ENCODE measurements at places on chromosomes 1 and 21. TPM values are rescaled to one million over a fixed set of nuclear protein-coding genes. Genes with fewer than 3 reads are reported as not detected.
A peak's percentile ranks its signal among the peaks of the same experiment; 100 is the strongest.

- peak; percentile 96 for DNase-seq
- no peak overlapping the region for H3K27ac ChIP-seq
- no peaks in the 10 kb centered on the region for H3K36me3 ChIP-seq
- no peak overlapping the region for H3K4me3 ChIP-seq
- no peaks in the 10 kb centered on the region for H3K27me3 ChIP-seq
These were observed 52.4 kb downstream of the CHD5 start for GRCh38 chr1:6127587-6128163.

GRCh38 chr21:46594276-46594675 lies 10.6 kb downstream of the S100B start:
- no peaks in the 10 kb centered on the region for H3K27me3 ChIP-seq
- no peaks in the 10 kb centered on the region for H3K36me3 ChIP-seq
- no peak overlapping the region for H3K27ac ChIP-seq

Gene KRTCAP2
- 82.1 TPM for total RNA-seq

Gene ACKR1
- 59.6 TPM for total RNA-seq

Gene SYCP1
- not detected for total RNA-seq

Gene HCRTR1
- 2.1 TPM for total RNA-seq

DNA sequence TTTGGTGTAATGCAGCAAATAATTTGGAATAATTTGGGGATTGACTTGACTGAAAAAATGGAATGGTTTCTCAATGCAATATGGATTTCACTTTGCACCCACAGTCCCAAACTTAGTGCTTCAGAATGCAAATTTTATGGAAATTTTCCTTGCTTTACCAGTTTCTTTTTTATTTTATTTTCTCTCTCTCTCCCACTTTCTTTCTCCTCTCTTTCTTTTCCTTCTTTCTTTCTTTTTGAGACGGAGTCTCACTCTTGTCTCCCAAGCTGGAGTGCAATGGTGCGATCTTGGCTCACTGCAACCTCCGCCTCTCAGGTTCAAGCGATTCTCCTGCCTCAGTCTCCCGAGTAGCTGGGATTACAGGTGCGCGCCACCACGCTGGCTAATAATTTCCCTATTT lies 110.3 kb downstream of the KCNN3 start:
- DNase-seq = no peak
- H3K4me3 ChIP-seq = no peak overlapping the region
- no peaks in the 10 kb centered on the region for H3K36me3 ChIP-seq
- peaks cover 8% of the 10 kb centered on the region for H3K4me1 ChIP-seq
- peaks cover 6% of the 10 kb centered on the region for H3K27me3 ChIP-seq

Gene DMBX1
- total RNA-seq = not detected

DNA sequence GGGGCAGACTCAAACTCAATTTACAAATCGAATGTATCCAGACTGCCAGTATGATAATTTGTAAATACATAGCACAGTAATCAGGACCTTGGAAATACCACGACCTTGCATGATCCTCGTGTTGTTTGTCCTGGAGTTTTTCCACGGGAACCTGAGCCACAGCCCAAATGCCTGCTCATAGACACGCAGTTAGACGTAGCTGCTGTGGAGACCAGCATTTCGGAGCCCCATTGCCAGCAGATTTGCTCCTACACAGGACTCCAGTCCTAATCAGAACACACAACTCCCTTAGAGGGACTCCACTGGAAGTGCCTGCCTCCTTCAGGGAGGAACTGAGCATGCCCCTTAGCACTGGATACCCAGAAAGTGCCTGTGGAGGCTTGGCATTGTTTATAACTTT lies 163.2 kb downstream of the GALNT2 start:
- no peak overlapping the region for H3K4me3 ChIP-seq
- no peak for DNase-seq
- no peaks in the 10 kb centered on the region for H3K36me3 ChIP-seq
- peak overlapping the region; percentile 77 for H3K27ac ChIP-seq

GRCh38 chr1:1947493-1947892 lies 28.4 kb upstream of the TMEM52 start:
- no peaks in the 10 kb centered on the region for H3K27me3 ChIP-seq
- peaks cover 20% of the 10 kb centered on the region for H3K4me1 ChIP-seq
- peak overlapping the region; percentile 21 for H3K27ac ChIP-seq

Gene MYOC
- total RNA-seq = 1.6 TPM

Gene PLA2G4A
- total RNA-seq = 10.5 TPM

Gene FCGR3B
- 11.3 TPM for total RNA-seq

- peak; percentile 48 for DNase-seq
- peaks cover 8% of the 10 kb centered on the region for H3K4me1 ChIP-seq
- no peaks in the 10 kb centered on the region for H3K36me3 ChIP-seq
- H3K27me3 ChIP-seq = no peaks in the 10 kb centered on the region
These were observed 30.1 kb upstream of the PTGFRN start for GRCh38 chr1:116879478-116880133.

Gene SYPL2
- total RNA-seq = 1.7 TPM

GRCh38 chr1:3898994-3899753 lies 898 bp downstream of the C1orf174 start:
- H3K4me3 ChIP-seq = peak overlapping the region; percentile 51
- H3K4me1 ChIP-seq = peaks cover 11% of the 10 kb centered on the region
- peak overlapping the region; percentile 95 for H3K27ac ChIP-seq
- H3K27me3 ChIP-seq = no peaks in the 10 kb centered on the region
- H3K36me3 ChIP-seq = peaks cover 7% of the 10 kb centered on the region

Measured in upper lobe of left lung (tissue), 6 donors.